Stimulated activated CD8-positive, alpha-beta memory T cell treated with anti-CD3 and anti-CD28 coated beads, Interleukin-4, amount 100 ng/mL, for 1 hour (primary cell): ENCODE measurements at places on chromosomes 6 and 20.

DNA sequence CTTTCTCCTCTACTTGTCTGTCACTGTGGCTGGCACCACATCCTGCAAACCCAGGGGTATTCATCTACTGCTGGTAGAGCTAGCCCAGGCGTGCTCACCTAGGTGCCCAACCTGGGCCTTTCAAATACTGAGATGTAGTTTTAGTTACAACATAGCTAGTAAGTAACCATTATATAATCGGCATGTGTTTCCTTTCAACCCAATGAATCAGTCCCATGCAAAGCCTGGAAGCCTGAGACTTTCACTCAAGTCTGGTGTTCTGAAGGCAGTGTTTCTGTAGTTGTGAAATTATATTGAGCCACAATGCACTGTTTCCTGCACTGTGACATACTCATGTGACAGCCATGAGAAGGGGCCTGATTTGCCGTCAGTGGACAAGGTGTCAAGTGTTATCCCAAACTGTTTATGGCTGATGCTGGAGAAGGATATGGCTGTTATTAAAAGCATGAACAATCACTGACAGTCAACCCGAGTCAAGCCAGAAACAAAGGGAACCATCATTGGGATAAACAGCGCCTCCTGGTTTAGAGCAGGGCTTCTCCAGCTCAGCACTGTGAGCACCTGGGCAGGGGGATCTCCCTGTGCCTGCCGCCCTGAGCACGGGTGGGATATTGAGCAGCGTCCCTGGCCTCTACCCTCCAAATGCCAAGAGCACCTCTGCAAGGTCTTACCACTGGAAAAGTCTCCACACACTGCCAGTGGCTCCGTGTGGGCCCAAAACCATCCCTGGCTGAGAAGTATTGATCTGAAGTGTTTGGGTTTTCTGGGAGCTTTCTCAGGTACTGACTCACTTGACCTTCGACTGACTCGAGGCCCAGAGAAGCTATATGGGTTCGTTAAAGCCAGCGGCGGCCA, 1.6 kb downstream of the PSMA7 start:
- no peak for DNase-seq

- DNase-seq, result no peak
Measured at GRCh38 chr6:87241304-87241703, 81.1 kb upstream of the SMIM8 start.

DNA sequence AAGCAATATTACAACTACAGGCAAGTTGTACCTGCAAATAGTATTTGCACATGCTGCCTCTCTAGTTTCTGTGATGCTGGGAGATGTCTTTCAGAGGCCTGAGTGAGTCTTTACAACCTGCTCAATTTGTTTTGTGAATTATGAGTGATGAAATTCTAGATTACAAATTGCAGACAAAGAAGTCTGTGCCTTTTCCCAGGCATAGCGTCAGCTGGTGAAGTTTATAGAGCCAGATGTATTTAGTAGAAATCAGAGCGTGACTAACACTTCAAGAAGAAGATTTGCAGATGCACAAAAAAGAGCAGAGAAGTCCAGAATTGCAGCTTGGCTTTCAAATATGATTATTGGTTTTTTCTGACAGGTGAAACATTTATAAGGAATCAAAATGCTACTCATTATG, 289.9 kb downstream of the PLCB1 start:
- DNase-seq, result no peak

DNA sequence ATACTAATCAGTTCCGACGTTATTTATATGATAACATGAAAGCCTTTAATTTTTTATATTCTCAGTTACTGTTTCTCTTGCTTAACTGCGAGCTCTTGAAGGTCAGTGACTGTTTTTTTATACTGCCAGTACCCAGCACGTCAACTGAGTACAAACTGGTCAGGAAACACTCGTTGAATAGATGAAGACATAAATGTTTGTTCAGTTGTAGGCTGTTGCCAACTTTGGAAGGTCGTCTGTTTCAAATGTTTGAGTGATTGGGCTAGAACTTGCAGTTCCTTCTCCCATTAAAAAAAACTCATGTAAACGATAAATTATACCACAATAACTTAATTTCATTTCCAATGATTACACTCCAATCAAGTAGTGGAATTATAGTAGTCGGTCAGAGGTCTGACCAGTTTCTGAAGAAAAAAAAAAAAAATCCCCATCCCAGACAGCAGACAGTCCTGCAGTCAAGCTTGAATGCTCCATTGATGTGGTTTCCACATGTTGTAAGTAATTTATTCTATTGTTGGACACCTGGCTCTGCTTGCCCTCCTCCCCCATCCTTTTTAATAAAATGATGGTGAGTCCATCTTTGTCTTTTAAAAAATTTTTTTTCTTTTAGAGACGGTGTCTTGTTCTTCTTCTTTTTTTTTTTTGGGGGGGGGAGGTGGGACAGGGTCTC, 81.1 kb downstream of the SASH1 start:
- no peak for DNase-seq

DNA sequence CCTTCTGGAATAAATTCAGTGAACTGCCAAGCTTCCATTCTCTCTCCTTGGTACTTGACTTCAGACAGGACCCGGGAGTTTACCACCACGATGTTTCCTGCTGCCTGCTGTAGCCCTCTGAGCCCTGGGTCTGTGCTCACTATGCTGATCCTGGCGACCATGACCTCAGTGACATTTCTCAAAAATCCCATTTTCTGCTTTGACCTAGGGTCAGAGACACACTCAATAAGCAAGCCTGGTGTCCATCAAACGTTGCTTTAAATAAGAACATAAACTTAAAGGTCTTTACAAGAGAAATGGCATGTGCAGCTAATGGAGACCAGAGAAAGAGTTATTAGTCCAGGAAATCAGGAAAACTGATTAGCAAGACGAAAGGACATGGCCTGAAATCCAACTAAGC, 509.7 kb upstream of the SULF2 start:
- no peak for DNase-seq
